ENCODE measurements at places on chromosomes 2 and 18. TPM values are rescaled to one million over a fixed set of nuclear protein-coding genes. Genes with fewer than 3 reads are reported as not detected.

DNA sequence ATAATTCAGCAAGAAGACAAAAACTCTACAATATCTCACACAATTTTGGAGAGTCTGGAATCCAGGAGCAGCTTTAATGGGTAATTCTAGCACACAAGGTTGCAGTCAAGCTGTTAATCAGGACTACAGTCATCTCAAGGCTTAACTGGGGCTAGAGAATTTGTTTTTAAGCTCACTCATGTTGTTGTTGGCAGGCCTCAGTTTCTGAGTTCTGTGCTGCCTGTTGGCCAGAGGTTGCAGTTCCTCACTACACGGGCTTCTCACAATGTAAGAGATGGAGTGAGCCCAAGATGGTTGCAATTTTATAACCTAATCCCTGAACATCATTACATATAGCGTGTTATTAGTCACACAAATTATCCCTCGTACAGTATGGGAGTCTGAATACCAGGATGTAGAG is 50.6 kb upstream of the TMEFF2 start:
- H3K4me3 ChIP-seq, result no peak overlapping the region
- H3K27ac ChIP-seq, result no peak overlapping the region
- H3K27me3 ChIP-seq, result no peaks in the 10 kb centered on the region

- no peak overlapping the region for H3K27ac ChIP-seq
- DNase-seq, result no peak
- H3K4me1 ChIP-seq, result no peaks in the 10 kb centered on the region
- H3K4me3 ChIP-seq, result no peak overlapping the region
- no peaks in the 10 kb centered on the region for H3K27me3 ChIP-seq
Measured at GRCh38 chr2:155095613-155096012, 397.1 kb downstream of the KCNJ3 start.

Gene FBXO48
- total RNA-seq, result 1.8 TPM

Gene CDKL4
- 0.66 TPM for total RNA-seq

Gene PID1
- 0.36 TPM for total RNA-seq
